ENCODE measurements at places on chromosomes 5 and 9. TPM values are rescaled to one million over a fixed set of nuclear protein-coding genes. Genes with fewer than 3 reads are reported as not detected.

PCDHB10 gene
- not detected for total RNA-seq

PLPP7 gene
- total RNA-seq = not detected

CPEB4 gene
- 17.2 TPM for total RNA-seq

PCDHGB6 gene
- 0.11 TPM for total RNA-seq

GRAMD2B gene
- total RNA-seq = 10.4 TPM

PRR16 gene
- not detected for total RNA-seq

MPDZ gene
- total RNA-seq = not detected

IL11RA gene
- 16.5 TPM for total RNA-seq

SPAG8 gene
- 1.8 TPM for total RNA-seq
